ENCODE measurements at places on chromosomes 2 and 18.

DNA sequence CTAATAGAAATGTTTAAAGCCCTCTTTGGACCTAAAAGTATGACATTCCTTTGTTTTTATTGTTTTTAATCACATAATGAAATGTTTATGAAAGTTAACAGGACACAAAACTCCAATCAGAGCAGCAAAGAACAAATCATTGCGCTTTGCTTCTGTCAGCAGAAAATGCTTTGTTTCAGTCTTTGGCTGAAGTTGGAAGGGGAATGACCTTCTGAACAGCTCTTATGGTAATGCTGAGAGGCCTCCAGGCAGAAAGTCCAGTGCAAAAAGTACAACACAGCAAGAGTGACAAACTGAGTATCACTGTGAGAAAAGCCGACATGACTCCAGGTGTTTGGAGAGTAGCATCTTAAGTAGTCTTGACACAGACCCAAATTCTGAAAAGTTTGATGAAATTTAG is 147.7 kb upstream of the SP5 start:
- DNase-seq: no peak

DNA sequence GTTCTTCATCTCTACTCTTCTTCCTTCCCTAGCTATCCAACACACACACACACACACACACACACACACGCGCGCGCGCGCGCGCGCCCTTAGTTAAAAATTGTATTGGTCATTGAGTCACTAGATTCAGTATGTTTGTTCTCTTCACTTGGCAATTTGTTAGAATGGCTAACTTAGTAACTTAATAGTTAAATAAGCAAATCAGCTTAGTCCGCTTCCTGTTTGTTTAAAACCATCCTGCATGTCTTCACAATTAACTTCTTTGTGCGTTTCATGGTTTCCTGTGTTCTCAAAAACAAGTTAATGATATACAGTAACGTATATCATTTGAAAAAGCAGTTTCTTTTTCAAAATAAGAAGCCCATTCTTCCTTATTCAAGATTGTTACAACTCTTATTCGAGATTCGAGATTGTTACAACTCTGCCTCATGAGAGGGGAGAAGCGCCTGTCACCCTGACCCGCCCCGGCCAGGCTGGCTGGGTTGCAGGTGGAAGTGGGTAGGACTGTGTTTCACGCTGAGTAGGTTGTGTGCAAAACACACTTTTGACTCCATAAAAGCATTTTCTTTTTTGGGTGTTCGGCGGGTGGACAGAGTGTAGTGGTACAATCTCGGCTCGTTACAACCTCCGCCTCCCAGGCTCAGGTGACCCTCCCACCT is 9.5 kb upstream of the CNNM3 start:
- no peak for DNase-seq

DNA sequence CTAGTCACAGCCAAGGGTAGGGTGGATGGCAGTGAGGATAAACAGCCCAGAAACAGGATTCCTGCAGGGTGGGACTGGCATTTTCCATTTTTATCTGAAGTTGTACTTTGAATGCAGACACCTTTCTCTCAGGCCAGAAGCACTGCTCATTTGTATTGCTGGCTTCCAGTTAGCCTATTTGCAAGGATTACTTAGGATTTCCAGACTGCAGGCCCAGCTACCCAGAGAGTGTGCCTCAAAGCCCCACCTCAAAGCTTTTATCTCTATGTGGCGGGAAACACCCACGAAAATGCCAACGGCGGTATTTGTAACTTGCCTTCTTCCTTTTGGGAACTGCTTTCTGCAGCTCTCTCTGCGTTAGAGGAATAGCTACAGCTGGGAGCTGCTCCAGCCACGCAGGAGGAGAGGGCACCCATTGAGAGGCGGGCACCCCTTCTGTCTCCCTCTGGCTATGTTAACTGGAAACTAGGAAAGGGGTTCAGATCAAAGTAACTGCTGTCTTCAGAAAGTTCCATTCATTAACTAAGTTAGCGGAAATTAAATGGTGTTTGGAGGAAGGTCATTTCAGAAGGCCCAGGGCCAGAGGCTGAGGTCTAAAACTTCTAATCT is 144.9 kb downstream of the TGIF1 start:
- DNase-seq: no peak

DNA sequence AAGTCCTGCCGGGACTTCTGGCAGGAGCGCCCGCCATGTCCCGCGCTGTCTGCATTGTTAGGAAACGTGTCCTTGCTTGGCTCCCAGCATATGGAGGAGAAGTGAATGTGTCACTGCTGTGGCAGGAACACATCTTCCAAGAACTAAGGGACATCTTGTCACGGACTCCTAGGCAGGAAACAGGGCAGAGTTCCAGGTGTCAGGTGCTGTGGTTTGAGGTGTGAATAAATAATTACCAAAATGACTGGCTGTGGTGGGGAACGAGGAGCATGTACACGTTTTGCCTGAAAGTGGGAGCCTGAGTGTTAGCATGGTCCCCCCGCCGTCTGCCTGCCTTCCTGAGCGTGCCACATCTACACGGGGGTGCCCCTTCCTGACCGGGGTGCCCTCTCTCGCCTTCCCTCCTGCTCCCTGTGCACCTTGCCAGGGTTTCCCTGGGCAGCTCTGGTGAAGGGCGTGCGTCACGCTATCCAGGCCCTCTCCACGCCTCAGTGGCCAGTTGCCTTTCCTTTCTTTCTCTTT is 237.5 kb downstream of the LDLRAD4 start:
- no peak for DNase-seq

GRCh38 chr18:64919971-64920570 is 771.2 kb upstream of the LINC00305 start:
- no peak for DNase-seq

- DNase-seq: no peak
Observed at GRCh38 chr18:42437646-42438045, 482.6 kb downstream of the PIK3C3 start.

GRCh38 chr2:234259440-234259839 is 208.9 kb downstream of the SPP2 start:
- no peak for DNase-seq

GRCh38 chr2:148300544-148300943 is 279.7 kb downstream of the MBD5 start:
- no peak for DNase-seq

GRCh38 chr2:86396291-86396785 is 44.8 kb upstream of the KDM3A start:
- DNase-seq: no peak

DNA sequence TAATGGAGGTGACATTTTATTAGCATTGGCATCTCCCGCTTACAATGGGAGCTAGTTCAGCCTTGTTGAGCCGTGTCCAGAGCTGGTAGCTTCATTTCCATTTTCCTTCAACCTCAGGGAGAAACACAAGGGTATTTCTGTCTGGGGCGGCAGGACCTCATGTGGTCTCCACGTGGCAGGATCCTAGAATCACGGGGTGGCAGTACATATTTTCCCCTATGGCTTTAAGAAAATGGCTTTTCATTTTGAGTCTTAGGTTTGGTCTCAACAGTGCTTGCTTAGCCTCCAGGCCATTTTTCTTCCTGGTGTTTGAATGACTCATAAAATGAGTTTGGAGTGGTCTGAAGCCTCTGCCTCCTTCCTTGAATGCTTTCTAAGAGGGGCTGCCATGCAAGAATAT is 20.3 kb downstream of the CABLES1 start:
- no peak for DNase-seq

- DNase-seq: no peak
Observed at GRCh38 chr2:207008105-207008990, 69.0 kb downstream of the CPO start.

- no peak for DNase-seq
Observed at GRCh38 chr2:233814056-233814835, 36.1 kb downstream of the MROH2A start.

GRCh38 chr2:174493549-174494331 is 6.9 kb upstream of the GPR155 start:
- no peak for DNase-seq

DNA sequence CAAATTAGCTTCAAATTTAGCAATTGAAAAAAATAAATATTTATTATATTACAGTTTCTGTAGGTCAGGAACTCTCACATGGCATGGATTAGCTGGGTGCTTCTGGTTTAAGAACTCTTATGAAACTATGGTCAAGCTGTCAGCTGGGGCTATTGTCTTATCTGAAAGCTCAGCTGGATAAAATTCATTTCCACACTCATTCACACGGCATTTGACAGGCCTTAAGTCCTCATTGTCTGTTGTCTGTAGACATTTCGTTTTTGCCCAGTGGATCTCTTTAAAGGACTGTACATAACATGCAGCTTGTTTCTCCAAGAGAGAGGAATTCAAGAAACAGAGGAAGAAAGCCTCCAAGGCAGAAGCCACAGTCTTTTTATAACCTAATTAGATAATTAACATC is 1556.8 kb upstream of the SLC39A10 start:
- DNase-seq: no peak

GRCh38 chr18:76396792-76397191 is 98.2 kb downstream of the ZNF516 start:
- no peak for DNase-seq
